CD4-positive, CD25-positive, alpha-beta regulatory T cell (primary cell): ENCODE measurements at places on chromosomes 12 and 14. TPM values are rescaled to one million over a fixed set of nuclear protein-coding genes. Genes with fewer than 3 reads are reported as not detected.

MSI1 gene
- total RNA-seq = not detected

KSR2 gene
- 0.20 TPM for total RNA-seq

GALNT4 gene
- 8.8 TPM for total RNA-seq

CYP27B1 gene
- total RNA-seq = not detected

- DNase-seq = no peak
These were observed 43.3 kb downstream of the BEST3 start for GRCh38 chr12:69655616-69656340.

- DNase-seq = no peak
These were observed 34.0 kb downstream of the KCNMB4 start for GRCh38 chr12:70400124-70400523.

DNA sequence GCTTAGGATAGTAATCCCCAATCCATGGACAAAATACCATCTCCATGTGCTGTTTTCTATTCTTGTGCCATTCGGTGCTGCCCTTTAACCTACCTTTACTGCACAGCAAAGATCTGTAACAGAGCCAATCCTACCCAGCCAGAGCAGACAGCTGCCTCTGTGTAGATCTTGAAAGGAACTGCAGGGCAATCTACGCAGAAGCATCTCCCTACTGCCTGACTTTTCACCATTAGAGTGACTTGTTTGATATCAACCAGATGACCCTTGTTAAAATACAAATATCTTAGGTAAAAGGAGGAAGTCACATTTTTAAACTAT lies 33.9 kb upstream of the PPM1A start:
- no peak for DNase-seq
